ENCODE measurements at places on chromosomes 16 and 17. TPM values are rescaled to one million over a fixed set of nuclear protein-coding genes. Genes with fewer than 3 reads are reported as not detected.

DNA sequence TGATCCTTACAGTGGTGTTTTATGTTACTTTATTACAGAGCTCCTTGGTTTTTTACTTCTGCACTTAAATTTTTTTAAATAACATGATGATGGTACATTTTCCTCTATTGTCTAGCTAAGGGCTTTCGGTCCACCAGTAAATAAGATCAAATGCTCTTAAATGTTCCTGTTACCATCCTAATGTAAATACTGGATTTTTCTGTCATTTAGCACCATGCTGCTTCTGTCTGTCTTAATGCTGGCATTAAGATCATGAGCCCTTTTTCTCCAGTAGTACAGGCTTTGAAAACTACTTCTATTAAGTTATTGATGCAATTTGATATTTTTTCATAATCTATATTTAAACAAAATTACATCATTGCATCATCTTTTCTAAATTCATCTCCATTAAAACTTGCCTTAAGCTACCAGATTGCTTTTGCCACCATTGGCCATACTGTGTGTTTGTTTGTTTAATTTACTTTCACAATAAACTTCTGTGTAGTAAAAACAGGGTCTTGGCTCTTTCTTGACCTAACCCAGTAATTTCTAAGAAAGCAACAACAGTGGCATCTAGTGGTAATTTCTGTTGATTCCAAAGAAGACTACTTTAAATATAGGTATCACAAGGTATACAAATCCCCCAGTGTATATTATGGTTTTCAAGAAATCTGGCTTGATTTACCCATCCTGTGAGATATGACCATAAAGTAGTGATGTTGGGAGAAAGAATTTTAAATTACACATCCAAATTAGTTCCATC is 9.0 kb upstream of the PHAF1 start:
- no peak overlapping the region for H3K4me3 ChIP-seq
- no peak overlapping the region for H3K27ac ChIP-seq
- no peaks in the 10 kb centered on the region for H3K4me1 ChIP-seq

Gene GAA
- 82.2 TPM for total RNA-seq

GRCh38 chr17:66625311-66625767 is 209.6 kb upstream of the CACNG5 start:
- H3K36me3 ChIP-seq: no peaks in the 10 kb centered on the region
- H3K4me1 ChIP-seq: peaks cover 6% of the 10 kb centered on the region
- H3K4me3 ChIP-seq: no peak overlapping the region
- no peak for DNase-seq
- H3K27ac ChIP-seq: no peak overlapping the region
- H3K27me3 ChIP-seq: no peaks in the 10 kb centered on the region

GRCh38 chr17:82203920-82204319 is 8.7 kb downstream of the CCDC57 start:
- no peak for DNase-seq
- no peak overlapping the region for H3K27ac ChIP-seq
- no peaks in the 10 kb centered on the region for H3K27me3 ChIP-seq
- H3K4me1 ChIP-seq: no peaks in the 10 kb centered on the region
- no peaks in the 10 kb centered on the region for H3K36me3 ChIP-seq

Gene TNFRSF13B
- not detected for total RNA-seq

Gene RASL10B
- total RNA-seq: 3.5 TPM

DNA sequence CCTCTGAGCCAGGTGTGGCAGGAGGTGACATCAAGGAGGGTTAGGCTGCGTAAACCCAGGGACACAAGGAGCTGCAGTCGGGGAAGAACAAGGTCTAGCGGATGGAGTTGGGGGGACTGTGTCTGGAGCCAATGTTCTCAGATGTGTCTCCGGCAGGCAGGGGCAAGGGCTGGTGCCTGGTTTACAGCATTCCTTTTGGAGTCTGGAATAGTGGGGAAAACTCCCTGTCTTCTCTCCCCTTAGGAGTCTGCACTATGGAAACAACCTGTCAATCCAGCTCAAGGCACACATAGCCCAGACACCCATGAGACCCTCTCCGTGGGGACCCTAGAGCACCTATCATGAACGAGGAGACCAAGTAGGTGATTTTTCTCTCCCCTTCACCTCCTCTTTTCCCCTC is 27.5 kb downstream of the NLRC5 start:
- no peak for DNase-seq
- no peak overlapping the region for H3K4me3 ChIP-seq
- H3K27ac ChIP-seq: no peak overlapping the region
- no peaks in the 10 kb centered on the region for H3K27me3 ChIP-seq

DNA sequence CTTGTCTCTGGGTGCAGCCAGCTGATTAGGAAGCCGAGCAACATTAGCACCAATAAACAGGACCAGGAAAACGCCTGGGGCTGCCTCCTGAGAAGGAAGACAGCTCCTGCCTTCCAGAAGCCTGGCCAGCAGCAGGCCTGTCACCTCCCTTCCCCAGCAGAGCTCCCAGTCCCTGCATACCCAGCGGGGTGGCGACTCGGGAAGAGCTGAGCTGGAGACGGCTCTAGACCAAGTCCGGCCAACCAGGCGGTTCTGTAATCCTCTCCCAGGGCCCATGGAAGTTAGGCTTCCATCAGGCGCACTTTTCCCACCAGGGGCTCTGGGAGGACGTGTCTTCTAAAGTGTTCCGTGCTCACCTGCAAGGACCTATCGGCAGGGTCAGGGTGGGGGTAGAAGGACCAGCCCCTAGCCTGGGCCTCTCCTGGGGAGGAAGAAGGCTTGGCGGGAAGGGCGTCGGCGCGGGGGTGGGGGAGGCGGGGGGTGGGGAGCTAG is 12.0 kb upstream of the CLUH start:
- H3K4me1 ChIP-seq: no peaks in the 10 kb centered on the region
- no peak for DNase-seq
- no peaks in the 10 kb centered on the region for H3K27me3 ChIP-seq

DNA sequence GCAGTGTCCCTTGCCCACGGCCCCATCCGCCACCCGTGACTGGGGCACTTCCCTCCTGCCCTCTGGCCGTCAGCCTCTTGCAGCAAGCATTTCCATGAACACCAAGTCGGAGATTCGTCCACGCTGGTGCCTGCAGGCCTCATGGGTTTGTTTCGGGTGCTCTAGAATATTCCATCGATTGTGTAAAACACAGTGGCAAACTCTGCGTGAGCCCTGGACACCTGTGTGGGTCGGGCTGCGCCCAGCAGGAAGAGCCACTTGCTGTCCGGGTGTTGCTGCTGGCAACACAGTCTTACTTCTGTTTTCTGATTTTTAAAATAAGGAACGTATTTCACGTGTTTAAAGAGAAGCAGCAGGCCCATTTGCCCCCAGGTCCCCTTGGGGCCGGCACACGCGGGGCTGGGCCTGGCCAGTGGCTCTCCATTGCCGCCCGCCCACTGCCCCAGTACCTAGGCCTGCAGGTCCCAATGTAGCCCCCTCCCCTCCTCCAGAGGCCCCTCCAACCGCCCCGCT is 10.0 kb downstream of the CYBC1 start:
- peak; percentile 73 for DNase-seq
- no peaks in the 10 kb centered on the region for H3K4me1 ChIP-seq
- H3K27me3 ChIP-seq: no peaks in the 10 kb centered on the region
- no peaks in the 10 kb centered on the region for H3K36me3 ChIP-seq
- no peak overlapping the region for H3K4me3 ChIP-seq

GRCh38 chr17:14739656-14740431 is 439.0 kb downstream of the HS3ST3B1 start:
- no peaks in the 10 kb centered on the region for H3K36me3 ChIP-seq
- H3K4me1 ChIP-seq: no peaks in the 10 kb centered on the region
- H3K27ac ChIP-seq: no peak overlapping the region
- no peaks in the 10 kb centered on the region for H3K27me3 ChIP-seq
- DNase-seq: no peak

Gene IL21R
- 3.8 TPM for total RNA-seq

Gene GUCY2D
- not detected for total RNA-seq

DNA sequence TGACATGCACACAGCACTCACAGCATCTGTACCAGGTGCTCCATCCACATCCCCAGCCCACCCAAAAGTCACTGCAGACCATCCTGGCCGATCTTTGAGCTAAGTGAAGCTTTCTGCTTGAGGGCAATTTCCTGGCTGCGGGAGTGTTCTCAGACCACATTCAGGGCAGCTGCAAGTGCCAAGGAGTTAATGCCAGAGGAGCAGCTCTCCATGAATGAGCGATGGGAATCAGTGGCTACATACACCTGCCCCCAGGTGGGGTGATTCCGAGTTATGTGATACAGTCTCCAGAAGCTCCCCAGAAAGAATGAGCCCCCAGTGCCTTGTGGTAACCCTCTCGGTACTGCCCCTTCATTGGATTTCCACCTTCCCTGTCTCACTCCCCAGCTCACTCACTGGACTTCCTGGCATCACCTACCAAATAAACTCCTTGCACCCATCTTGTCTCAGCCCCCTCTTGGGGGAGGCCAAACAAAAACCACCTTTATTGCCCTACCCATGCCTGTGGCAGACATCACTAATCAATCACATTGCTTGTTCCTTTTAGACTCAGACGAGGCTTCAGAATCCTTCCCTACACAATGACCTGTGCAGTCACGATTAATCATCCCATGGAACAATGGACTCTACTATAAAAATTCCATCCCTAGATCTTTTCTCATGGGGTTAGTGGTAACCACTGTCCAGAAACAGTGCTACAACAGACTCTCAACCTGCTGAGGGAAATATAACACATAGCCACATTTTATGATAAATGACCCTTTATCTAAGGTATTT is 121.1 kb downstream of the IRX5 start:
- H3K36me3 ChIP-seq: no peaks in the 10 kb centered on the region
- no peak overlapping the region for H3K27ac ChIP-seq
- H3K27me3 ChIP-seq: no peaks in the 10 kb centered on the region
- H3K4me3 ChIP-seq: no peak overlapping the region

Gene MRPS7
- total RNA-seq: 24.6 TPM

DNA sequence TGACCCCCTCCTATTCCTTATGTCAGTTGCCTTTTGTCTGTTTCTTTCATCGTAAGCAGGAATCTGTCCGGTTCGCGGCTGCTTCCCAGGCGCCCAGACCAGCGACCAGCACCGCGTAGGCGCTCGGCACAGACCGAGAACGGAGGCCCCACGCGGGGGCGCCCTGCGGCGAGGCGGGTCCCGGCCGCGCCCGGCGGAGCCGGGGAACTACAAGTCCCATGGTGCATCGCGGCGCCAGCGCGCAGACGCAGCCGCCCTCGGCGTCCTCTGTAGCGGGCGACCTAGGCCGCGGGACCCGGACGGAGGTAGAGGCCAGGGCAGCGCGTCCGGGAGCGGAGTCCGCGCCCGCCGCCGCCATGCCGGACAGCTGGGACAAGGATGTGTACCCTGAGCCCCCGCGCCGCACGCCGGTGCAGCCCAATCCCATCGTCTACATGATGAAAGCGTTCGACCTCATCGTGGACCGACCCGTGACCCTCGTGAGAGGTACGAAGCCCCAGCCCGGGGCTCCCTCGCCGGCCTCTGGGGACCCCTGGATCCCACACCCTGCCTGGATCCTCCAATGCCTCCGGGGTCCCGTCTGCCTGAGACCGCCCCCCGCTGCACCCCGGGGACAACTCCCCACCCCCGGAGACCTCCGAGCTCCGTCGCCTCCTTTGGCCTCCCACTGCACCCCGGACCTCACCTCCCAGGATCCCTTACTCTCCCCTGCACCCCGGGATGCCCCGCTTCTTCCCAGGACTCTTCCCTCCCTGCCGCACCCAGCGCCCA is at the start of gene NDUFB10:
NDUFB10 (plus strand) TSS at position 270 of the 771 bp plus-strand sequence; CDS start at position 357, 87 bp downstream.
- no peak within 1 kb of the TSS for H3K27ac ChIP-seq
- peaks cover 4% of the 10 kb centered on the region for H3K36me3 ChIP-seq
- peak within 1 kb of the TSS; percentile 73 for H3K4me3 ChIP-seq
- peak; percentile 96 for DNase-seq

GRCh38 chr17:14302431-14303099 is 1.7 kb downstream of the HS3ST3B1 start:
- H3K4me1 ChIP-seq: no peaks in the 10 kb centered on the region
- H3K4me3 ChIP-seq: no peak overlapping the region
- DNase-seq: peak; percentile 94
- no peaks in the 10 kb centered on the region for H3K27me3 ChIP-seq

DNA sequence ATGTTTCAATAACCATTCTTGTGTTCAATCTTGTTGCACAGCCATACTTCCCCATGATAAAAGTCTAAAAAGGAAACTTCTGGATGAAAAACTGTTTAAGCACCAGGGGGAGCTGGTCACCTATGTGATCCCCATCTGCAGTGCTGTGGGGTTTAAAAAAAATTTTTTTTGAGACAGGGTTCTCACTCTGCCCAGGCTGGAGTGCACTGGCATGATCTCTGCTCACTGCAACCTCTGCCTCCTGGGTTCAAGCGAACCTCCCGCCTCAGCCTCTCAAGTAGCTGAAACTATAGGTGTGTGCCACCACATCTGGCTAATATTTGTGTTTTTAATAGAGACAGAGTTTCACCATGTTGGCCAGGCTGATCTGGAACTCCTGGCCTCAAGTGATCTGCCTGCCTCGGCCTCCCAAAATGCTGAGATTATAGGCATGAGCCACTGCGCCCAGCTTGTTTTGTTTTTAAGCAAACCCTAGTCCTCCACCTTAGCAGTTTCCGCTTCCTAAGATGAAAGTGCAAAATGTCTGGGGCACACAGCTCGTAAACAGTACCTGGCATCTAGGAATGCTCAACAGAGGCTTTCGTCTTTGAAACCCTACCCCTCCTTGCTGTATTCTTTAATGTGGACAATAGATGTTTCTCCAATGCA is 25.4 kb downstream of the DNAJA2 start:
- H3K4me1 ChIP-seq: no peaks in the 10 kb centered on the region
- no peaks in the 10 kb centered on the region for H3K27me3 ChIP-seq
- DNase-seq: no peak
- no peak overlapping the region for H3K4me3 ChIP-seq
- H3K36me3 ChIP-seq: no peaks in the 10 kb centered on the region

DNA sequence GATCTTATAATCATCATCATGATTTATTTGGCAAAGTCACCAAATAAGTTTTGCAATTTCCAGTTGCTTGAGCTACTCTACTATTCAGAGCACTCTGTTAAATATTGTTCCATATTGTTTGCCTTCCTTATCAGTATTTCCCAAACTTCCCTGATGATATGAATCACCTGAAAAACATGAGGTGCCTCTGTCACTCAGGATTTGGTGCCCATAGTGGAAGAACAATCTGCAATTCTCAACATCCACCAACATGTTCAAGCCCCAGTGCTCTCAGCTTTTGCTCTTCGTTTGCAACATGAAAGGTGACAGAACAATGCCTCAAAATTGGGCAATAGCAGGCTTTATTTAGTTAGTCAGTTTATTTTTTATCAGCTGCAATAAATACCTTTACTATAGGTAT is 28.6 kb upstream of the WSB1 start:
- H3K4me1 ChIP-seq: peaks cover 2% of the 10 kb centered on the region
- H3K4me3 ChIP-seq: no peak overlapping the region
- H3K27ac ChIP-seq: no peak overlapping the region
- DNase-seq: no peak

Gene GABARAP
- 405 TPM for total RNA-seq

Gene PRDM7
- total RNA-seq: not detected

- no peaks in the 10 kb centered on the region for H3K27me3 ChIP-seq
- no peak for DNase-seq
- H3K27ac ChIP-seq: no peak overlapping the region
- no peaks in the 10 kb centered on the region for H3K36me3 ChIP-seq
- H3K4me3 ChIP-seq: no peak overlapping the region
- no peaks in the 10 kb centered on the region for H3K4me1 ChIP-seq
Observed at GRCh38 chr17:21125862-21126261, 902 bp upstream of the DHRS7B start.
